ENCODE measurements at places on chromosomes 13 and 19.

DNA sequence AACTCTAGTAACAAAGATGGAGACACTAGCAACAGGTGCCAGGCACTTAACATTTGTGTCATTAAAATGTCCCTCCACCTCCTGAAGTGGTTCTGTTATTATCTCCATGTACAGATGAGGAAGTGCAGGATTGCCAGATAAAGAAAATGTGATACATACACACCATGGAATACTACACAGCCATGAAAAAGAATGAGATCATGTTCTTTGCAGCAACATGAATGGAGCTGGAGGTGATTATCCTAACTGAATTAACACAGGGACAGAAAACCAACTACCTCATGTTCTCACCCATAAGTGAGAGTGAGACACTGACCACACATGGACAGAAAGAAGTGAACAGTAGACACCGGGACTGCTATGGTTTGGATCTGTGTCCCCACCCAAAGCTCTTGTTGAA is 60.5 kb downstream of the ZNF557 start:
- DNase-seq: no peak

- DNase-seq: no peak
Observed at GRCh38 chr13:99289674-99290337, 17.4 kb downstream of the GPR183 start.

- DNase-seq: no peak
Observed at GRCh38 chr19:5966215-5966614, 11.7 kb downstream of the RANBP3 start.

DNA sequence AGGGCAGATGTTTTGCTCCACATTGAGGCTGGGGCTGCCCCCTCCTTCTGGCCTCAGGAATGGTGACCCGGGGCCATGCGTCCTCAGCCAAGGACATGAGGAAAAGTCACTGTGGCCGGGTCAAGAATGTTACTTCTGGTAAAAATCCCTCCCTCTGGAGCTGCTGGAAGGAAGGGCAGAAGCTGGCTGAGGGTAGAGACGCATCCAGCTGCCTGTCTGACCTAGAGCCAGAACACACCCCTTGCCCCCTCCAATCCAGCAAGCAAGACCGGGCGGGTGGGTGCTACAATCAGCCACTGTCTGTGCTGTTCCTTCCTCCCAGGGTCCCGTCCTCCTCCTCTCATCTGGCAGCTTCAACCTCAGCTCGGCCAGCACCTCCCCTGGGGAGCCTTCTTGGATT is 59.0 kb downstream of the PTPRS start:
- no peak for DNase-seq

DNA sequence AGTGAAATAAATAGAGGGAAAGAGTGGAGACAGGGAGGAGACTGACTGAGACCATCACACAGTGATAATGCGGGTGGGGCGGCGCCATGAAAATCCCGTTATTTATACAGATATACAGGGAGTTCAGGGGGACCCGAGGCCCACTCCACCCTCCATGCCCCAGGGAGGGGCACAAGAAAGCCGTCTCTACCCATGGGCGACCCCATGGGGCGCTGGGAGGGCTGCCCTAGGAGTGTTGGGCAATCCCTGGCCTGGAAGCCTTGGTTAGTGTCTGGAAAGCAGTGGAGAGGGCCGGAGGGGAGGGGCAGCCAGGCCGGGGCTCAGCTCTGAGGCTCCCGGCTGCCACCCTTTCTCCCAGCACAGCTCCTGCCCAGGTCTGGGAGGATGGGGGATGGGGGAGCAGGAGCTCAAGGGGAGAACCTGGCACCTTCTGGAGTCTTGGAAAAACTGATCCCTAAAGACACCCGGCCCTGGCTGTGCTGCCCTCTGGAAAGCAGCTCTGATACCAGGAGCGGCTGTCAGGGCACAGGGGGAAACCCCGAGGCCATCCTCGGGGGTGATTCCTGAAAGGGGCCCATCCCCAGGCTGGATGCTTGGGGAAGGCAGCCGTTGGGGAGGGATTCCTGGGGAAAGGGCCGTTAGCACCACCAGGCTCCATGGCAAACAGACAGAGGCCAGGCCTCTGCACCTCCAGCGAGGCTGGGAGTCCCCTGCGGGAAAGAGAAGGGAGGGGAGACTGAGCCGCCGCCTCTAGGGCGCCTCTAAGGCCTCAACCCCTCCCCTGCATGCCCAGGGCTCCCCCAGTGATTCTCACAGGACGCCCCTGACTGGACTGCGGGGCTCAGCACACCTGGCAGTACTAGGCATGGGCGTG is 3.0 kb upstream of the PRKD2 start:
- DNase-seq: no peak

DNA sequence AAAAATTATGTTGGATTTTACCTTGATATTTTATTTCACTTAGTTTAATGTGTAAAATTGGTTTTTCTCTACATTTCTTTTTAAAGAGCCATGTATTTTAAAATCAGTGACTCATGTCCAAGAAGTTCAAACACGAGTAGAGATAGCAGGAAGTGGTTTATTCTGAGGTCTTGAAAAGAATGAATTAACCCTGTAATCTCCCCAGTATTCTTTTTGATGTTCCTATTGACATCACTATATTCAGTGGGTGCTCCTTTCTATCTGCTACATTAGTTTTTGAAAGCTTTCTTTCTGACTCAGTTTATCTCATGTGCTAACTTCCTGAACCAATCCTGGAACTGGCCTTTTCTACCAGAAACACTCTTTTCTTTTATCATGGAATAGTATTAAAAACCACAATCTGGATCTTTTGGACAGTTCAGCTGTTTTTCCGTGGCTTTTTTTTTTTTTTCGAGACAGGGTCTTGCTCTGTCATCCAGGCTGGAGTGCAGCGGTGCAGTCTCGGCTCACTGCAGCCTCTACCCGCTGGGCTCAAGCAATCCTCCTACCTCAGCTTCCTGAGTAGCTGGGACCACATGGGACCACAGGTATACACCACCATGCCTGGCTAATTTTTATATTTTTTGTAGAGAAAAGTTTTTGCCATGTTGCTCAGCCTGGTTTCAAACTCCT is 114.9 kb downstream of the PCCA start:
- no peak for DNase-seq
